Stimulated activated CD8-positive, alpha-beta memory T cell treated with anti-CD3 and anti-CD28 coated beads, Interleukin-4, amount 100 ng/mL, for 24 hours (primary cell): ENCODE measurements at places on chromosomes 5 and 9.

DNA sequence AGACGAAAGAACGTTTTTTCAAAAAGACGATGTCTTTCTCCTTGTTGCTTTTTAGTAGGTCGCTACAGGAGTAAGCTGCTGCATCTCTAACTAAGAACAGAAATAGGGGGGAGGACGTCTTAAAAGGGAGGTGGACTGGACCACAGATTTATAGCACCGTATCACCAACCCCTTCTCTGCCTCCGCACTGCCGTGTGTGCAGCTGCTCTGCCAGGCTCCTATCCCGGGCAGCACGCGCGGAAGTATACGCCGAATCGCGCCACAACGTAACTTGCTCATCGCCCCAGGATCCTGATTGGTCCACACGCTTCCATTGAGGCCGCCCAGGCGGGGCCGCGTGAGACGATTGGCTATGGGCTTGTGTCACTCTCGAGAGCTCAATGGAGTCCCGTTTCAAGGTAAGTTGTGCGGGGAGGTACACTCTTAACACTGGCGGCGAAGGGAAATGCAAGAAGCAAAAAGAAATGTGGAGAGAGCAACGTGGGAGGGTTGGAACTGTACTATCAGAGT, at the start of gene ELAVL2:
ELAVL2 (minus strand) TSS at position 121 of the 510 bp plus-strand sequence. CDS start 64,006 bp downstream, outside the sequence.
- peak; percentile 16 for DNase-seq

DNA sequence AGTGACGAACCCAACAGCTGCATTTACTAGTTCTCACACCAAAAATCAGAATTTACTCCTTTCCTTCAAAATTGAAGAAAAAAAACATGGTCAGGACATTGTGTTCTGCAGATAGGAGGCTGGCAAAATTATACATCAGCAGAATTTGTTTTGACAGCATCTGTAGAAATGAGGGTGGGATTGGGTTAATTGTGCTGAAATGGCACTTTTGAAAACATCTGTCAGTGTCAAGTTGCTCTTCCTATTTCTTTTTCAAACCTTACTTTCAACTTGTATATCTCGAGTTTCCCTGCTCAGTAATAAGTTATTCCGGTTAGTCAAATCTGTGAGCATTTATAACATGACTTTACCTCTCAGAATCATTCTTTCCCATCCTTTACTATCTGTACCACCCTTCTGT, 19.8 kb downstream of the WDR36 start:
- DNase-seq, result no peak

DNA sequence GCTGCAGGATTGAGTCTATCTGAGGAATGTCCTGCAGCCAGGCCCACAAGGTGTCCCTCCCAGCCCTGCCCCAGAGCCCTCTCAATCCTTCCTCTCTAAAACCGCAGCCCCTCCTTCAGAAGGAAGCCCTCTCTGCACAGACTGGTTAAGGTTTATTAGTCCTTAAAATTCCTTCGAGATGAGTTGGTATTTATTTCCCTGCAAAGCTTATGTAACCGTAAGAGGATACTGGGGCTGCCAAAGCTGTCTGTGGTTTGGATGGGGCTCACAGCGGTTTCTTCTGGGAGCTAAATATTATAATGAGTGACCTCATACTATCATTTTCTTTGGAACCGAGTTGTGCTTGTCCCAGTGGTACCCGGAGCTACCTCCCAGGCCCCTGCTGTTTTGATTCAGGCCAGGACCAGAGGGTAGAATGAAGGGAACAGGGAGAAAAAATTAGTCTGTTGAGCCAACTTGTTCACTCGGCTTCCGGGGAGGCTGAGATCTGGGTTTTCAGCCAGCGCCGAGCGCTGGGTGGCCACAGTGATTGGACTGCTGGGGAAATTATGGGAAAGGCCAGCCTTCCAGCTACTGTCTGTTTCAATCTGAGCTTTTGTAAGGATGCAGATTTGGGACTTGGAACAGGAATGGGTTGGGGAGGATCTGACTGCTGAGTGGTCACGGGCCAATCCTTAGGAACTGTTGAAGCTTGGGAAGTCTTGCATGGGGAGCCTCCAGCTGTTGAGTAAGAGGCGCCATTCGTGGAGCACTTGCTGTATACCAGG, 107.5 kb downstream of the NDFIP1 start:
- no peak for DNase-seq

DNA sequence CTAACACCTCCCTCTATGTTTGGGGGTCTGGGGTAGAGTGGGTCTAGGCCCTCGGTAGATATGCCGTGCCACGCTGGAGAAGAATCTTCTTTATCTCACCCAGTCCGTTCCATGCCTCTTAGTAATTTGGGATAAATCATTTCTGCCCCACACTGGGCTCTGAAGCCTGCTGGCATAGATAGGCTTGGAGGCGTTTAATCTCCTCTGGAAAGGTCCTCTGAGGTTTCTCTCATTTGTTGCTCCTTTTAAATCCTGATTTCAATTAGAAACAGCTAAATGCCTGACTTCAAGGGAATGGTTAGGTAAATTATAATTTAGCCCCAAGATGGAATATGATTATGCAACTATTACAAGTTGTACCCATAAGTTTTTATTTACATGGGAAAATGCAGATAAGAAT, 57.8 kb upstream of the AKNA start:
- DNase-seq, result no peak

DNA sequence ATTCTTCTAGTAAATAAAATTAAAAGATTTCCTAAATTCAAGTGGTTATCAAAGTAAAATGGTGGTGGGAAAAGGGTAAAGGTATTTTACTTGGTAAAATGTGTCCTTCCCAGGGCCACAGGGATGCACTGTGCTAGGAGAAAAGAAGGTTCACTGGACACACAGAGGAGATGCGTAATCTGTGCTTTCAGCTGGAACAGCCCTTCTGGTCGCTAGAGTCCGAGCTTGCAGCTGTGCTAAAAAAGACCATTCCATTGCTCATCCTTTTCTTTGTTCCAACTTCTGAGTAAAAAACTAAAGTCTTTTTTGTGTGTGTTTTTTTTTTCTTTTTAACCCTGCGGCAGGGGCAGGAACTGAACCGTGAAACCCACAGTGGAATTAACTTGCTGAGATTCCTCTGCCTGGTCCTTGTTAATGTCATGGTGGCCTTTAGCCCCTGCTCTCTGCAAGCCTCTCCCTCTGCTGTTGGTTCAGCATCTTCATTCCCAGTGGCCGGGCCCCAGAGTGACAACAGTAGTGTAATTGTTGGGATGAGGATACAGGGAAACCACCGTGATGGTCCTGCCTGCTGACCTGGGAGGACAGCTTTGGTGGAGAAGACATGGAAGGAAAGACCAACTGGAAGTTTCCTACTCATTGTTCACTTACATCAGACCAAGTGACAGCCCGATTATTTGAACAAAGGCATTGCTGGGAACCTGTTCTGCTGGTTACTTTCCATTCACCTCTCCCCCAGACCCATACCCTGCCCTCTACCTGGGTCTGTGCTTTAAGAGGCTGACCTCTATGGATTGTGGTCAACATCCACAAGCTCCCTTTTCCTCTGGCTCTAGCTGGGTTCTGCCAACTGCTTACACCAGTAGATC, 31.9 kb upstream of the FSTL4 start:
- DNase-seq, result no peak

DNA sequence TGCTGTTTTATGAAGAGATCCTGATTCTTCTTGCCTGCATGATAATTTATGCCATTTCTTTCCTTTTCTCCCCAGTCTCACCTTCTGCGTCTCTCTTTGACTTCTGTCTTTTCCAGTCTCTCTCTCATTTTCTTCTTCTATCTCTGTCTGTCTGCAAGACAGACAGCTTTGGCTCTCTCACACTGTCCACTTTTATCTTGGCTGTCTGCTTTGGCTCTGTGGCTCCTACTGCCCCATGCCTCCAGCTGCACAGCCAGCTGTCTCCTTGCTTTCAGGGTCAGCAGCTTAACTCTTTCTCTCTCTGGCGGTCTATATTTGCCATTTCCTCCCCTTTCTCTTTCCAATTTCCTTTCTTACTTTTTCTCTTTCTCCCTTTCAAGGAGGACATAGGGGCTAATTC, 971.1 kb upstream of the COX7C start:
- DNase-seq, result no peak

- no peak for DNase-seq
These were observed 133.1 kb downstream of the DOCK8 start for GRCh38 chr9:347667-348292.
